ENCODE measurements at places on chromosomes 6 and 20.

DNA sequence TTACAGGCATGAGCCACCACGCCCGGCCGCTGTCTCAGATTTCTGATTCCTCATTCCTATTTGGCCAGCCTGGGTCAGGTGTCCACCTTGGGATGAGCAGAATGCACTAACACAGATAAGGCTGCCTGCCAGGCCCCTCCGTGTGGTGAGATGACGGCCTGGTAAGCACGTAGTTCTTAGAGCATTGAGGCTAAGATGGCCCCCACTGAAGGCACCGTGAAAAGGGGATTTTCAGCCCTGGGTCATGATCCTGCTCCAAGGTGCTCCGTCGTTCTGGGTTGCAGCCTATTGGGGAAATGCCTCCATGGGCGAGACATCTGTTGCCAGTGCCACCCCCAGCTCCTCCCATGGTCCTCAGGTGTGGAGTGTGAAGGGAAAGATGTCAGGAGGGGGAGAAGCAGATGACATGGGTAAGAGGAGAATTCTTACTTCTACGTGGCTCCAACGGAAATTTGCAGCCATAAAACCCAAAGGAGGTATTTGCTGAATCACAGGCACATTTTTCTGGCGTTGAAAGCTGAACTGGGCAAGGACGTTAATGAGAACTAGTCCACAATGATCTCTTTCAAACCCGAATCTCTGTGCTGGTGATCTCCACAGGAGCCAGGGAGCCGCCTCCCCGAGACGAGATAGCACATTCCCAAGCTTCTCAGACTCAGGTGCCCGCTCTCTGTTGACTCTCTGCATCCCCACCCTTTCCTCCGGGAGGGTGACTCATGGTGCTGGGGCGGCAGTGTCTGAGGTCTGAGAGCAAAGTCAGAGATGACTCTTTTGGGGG lies 34.0 kb upstream of the BMP6 start:
- peak; percentile 20 for DNase-seq

DNA sequence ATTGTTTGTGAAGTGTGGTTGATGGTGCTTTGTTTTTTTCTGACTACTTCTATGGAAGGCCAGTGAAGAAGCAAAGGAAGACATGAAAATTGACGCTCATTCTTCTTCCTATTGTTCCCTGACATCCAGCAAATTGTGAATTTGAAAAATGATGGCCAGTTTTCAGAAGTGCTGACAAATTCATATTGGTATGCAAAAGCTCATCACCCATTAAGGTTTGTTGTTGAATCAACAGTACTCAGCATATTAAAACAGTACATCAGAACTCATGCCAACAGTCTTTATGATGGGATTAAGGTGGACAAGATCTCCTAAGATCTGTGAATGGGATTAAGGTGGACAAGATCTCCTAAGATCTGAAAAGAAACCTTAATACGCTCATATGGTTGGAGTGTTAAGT lies 1.0 kb upstream of the MTG2 start:
- DNase-seq = no peak

DNA sequence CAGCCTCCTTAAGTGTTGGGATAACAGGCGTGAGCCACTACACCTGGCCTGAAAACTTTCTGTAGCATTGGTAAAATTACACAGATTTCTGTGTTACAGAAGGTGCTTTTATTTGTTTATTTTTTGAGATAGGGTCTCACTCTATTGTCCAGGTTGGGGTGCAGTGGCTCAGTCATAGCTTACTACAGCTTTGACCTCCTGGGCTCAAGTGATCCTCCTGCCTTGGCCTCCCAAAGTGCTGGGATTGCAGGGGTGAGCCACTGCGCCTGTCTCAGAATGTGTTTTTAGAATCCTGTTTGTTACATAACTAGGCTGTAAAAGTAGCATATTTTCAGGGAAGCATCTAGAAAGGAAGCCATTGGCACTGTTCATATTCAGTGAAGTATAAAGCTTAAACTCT lies 16.9 kb upstream of the BLTP3A start:
- DNase-seq = no peak

DNA sequence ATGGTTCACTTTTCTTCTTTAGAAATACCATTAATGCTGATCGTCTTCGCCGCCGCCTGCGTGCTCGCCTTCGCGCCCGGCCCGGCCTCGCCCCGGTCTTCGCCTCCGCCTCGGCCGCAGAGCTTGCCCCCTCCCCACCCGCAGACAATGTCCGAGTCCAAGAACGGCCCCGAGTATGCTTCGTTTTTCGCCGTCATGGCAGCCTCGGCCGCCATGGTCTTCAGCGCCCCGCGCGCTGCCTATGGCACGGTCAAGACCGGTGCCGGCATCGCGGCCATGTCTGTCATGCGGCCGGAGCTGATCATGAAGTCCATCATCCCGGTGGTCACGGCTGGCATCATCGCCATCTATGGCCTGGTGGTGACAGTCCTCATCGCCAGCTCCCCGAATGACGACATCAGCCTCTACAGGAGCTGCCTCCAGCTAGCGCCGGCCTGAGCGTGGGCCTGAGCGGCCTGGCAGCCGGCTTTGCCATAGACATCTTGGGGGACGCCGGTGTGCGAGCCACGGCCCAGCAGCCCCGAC lies 4.8 kb upstream of the PRPH2 start:
- DNase-seq = no peak

DNA sequence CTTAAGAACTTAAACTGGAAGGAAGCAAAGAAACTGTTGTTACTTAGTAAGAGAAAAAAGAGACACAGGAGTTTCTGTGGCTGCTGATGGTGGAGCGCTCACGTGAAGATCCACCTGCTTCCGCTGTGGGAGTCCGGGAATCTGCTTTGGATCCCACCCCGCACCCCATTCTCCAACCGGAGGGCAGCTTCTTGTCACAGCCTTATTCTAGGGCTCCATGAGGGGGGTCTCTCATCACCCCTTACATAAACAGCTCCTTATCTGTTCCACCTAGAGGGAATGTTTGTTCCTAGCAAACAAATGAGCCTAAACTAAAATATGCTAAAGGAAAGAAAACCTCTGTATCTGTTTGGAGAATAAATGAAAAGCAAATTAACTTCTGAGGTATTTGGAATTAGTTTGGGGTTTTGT lies 280.5 kb downstream of the QKI start:
- DNase-seq = no peak

DNA sequence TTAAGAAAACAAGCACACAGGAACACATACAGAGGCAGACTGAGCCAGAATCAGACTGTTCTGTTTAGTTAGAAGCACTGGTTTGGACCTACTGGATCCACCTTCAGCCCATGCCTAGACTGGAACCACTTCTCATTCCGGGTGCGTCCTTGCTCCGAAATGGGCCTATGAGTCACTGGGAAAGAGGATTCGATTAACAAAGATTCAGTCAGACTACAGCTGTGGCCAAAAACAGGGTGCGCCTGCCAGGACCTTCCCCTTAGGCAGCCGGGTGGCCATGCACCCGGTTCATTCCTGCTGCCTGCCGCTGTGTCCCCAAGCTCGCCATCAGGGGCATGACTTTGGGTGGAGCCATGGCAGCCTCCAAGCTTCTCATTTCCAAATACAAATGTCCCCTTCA lies 14.5 kb upstream of the KCNK5 start:
- DNase-seq = no peak

DNA sequence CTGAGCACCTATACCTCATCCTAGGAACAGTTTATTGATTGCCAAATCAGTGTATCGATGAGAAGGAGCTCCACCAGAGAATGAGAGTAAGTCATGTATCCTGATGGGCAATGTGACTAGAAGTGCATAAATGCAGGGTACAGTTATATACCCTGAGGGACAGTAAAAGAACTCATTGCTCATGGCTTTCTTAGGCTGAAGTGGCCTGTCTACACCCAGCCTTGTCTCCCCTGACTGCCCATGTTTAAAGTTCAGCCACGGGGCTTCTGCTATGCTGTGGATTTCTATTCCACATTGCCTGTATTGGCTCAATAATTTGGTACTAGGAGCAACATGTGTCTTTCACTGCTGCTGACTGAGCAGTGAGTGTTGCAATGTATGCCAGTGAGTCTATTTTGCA lies 400.4 kb upstream of the IMPG1 start:
- no peak for DNase-seq

GRCh38 chr20:58374906-58375758 lies 13.9 kb upstream of the VAPB start:
- peak; percentile 81 for DNase-seq

GRCh38 chr6:46996860-46997641 lies 45.1 kb downstream of the ADGRF1 start:
- no peak for DNase-seq

DNA sequence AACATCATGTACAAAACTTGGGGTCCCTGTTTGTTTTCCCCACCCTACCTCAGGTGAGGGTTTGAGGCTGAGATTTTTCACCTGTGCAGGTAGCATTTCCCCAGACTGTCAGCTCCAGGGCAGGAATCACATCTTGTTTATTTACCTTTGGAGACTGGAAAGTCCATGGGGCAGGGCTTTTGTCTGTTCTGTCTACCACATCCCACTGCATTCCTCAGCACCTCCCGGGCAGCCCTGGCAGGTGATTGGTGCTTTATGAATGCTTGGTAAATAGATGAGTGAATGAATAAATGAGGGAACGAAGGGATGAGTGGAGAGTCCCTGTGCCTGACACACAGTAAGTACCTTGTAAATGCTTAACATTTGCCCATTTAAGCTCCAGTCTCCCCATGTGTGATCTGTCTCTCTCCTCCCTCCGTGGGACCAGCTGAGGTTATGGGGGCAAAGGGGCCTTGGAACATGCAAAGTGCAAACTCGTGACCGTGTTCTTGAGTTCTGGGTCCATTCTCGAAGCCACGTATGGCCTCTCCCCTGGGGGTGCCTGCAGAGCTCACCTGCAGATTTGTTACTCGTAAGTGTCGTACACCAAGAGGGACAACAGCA lies 69.7 kb upstream of the PMEPA1 start:
- DNase-seq = no peak

All from neural progenitor cell (in vitro differentiated cells).